ENCODE measurements at places on chromosomes 5 and 9. TPM values are rescaled to one million over a fixed set of nuclear protein-coding genes. Genes with fewer than 3 reads are reported as not detected.

DNA sequence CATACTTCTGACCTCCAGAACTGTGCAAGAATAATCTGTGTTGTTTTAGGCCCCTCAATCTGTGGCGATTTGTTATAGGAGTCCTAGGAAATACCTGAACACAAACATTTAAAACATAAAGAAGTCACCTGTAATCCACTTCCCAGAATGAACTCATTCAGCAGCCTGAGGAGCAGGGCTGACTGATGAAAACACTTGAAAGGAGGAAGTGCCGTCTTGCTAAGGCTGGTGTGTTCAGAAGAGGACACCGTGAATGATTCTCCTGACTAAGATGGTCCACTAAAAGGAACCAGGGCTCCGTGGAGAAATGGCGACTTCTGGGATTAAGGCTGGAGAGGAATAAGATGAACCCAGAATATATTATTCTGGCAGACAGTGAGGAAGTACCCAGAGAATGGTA, 18.7 kb upstream of the MARCHF6 start:
- H3K4me1 ChIP-seq, result peaks cover 17% of the 10 kb centered on the region
- H3K27ac ChIP-seq, result no peak overlapping the region
- H3K36me3 ChIP-seq, result no peaks in the 10 kb centered on the region
- H3K4me3 ChIP-seq, result no peak overlapping the region
- no peak for DNase-seq

DNA sequence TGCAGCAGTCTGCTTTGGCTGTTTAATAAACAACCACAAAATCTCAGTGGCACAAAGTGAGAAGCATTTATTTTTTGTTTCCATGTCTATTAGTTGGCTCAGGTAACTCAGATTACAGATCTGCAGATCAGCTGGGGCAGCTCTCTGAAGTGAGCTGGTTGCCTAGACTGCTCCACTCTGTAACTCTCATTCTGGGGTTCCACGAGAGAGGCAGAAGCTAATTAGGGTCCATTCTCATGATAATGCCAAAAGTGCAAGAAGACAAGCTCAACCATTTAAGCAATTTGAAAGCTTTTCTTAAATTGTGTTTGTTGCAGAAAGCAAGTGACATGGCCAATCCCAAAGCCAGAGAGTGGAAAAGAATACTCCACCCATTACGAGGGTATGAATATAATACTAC, 13.2 kb downstream of the MEIKIN start:
- H3K27ac ChIP-seq, result no peak overlapping the region
- H3K4me3 ChIP-seq, result no peak overlapping the region
- no peaks in the 10 kb centered on the region for H3K4me1 ChIP-seq
- H3K36me3 ChIP-seq, result no peaks in the 10 kb centered on the region
- no peaks in the 10 kb centered on the region for H3K27me3 ChIP-seq

GRCh38 chr5:106488407-106488806, 1182.3 kb downstream of the EFNA5 start:
- no peaks in the 10 kb centered on the region for H3K27me3 ChIP-seq
- DNase-seq, result no peak
- H3K4me1 ChIP-seq, result no peaks in the 10 kb centered on the region
- H3K36me3 ChIP-seq, result no peaks in the 10 kb centered on the region
- H3K27ac ChIP-seq, result no peak overlapping the region
- no peak overlapping the region for H3K4me3 ChIP-seq

DNA sequence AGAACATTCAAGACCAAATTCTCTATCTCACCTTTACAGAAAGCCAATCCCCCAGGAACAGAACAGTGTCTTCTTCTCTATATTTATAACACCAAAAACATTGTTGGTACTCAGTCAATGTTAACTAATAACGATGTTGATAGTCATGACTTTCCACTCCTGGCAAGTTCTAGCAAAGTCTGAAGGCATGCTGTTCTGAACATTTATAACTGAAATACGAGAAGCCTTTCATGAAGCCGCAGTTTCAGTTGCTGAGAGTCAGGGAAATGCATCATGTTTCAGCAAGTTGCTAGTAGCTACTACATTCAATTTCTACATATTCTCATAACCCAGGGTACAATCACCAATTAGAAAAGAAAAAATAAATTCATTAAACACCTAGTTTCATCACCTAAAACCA, 301.4 kb downstream of the PDE4D start:
- H3K4me3 ChIP-seq, result no peak overlapping the region
- no peaks in the 10 kb centered on the region for H3K27me3 ChIP-seq
- H3K36me3 ChIP-seq, result no peaks in the 10 kb centered on the region
- H3K4me1 ChIP-seq, result no peaks in the 10 kb centered on the region

GRCh38 chr9:74282526-74283253, 214.4 kb upstream of the RORB start:
- H3K4me3 ChIP-seq, result no peak overlapping the region
- no peak for DNase-seq
- no peaks in the 10 kb centered on the region for H3K36me3 ChIP-seq
- no peaks in the 10 kb centered on the region for H3K4me1 ChIP-seq
- H3K27me3 ChIP-seq, result no peaks in the 10 kb centered on the region

DNA sequence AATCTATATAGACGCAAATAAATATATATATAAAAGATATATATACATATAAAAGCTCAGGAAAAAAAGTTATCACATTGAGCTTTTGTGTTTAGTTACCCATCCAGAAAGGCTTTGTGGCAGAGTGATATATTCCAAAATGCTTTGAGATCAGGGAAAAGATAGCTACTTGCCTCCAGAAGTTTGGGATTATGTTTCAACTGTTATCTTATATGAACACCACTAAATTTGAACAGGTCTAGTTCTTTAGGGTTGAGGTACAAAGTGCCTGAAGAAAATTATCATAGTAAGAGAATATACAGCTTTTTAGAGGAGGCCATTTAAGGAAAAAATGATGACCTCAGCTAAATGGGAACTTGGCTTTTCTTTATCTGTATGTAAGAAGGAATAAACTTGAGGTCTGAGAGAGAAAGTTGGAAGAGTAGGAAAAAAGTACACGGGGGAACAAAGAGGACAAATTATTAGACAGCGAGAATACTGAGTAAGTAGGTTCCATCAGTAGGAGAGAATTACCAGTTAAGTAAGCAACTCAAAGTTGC, 2.4 kb downstream of the ERP44 start:
- DNase-seq, result no peak
- no peak overlapping the region for H3K27ac ChIP-seq
- H3K4me1 ChIP-seq, result no peaks in the 10 kb centered on the region
- no peak overlapping the region for H3K4me3 ChIP-seq
- no peaks in the 10 kb centered on the region for H3K27me3 ChIP-seq
- H3K36me3 ChIP-seq, result no peaks in the 10 kb centered on the region

- DNase-seq, result peak; percentile 99
- H3K27ac ChIP-seq, result peak overlapping the region; percentile 13
- H3K36me3 ChIP-seq, result no peaks in the 10 kb centered on the region
- peaks cover 26% of the 10 kb centered on the region for H3K4me1 ChIP-seq
- H3K4me3 ChIP-seq, result no peak overlapping the region
Measured at GRCh38 chr9:106878934-106879333, 16.0 kb downstream of the ZNF462 start.

DNA sequence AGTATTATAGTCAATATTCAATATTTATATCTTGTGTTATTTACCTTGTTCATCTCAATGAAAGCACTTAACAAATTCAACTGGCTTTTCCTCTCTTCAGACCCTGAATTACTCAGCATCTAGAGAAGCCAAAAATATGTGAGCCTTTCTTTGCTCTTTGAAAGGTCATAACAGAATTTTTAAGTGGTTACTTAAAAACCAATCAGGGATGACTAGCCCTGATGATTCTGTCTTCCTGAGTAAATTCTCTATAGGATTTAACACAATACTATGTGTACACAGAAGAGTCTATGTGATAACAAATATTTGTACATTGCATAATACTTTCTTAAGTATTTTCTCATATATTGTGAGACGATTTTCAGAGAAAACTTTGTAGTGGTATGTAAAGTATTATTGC, 546.3 kb downstream of the MAT2B start:
- DNase-seq, result peak; percentile 64
- peak overlapping the region; percentile 40 for H3K27ac ChIP-seq
- H3K27me3 ChIP-seq, result no peaks in the 10 kb centered on the region
- no peak overlapping the region for H3K4me3 ChIP-seq
- H3K4me1 ChIP-seq, result no peaks in the 10 kb centered on the region

- H3K4me1 ChIP-seq, result no peaks in the 10 kb centered on the region
- no peak for DNase-seq
- no peaks in the 10 kb centered on the region for H3K36me3 ChIP-seq
- H3K27ac ChIP-seq, result no peak overlapping the region
Measured at GRCh38 chr5:160134332-160134731, 15.1 kb upstream of the PWWP2A start.

Gene NTRK2
- total RNA-seq, result under 0.01 TPM

All from IMR-90 (cell line).